ENCODE measurements at places on chromosomes 11 and 22.

DNA sequence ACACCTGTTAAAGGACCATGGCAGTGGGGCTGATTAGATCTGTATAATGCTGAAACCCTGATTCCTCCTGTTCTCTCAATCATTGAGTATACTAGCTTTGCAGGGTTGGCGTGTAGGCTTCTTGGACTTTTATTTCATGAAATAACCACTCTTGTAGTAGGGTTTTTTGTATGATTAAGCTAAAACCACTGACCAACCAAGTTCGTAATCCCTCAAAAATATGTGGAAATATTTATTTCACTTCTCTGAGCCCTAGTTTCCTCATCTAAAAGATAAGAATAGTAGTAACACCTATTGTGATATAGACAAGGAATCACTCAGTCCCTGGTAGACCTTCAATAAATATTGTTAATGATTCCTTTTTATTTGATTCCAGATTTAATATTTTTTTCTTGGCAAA lies 4.2 kb downstream of the API5 start:
- DNase-seq: no peak

GRCh38 chr11:95486466-95486865 lies 255.5 kb upstream of the SESN3 start:
- no peak for DNase-seq

- DNase-seq: no peak
Observed at GRCh38 chr22:42931421-42932196, 74.5 kb upstream of the ARFGAP3 start.

GRCh38 chr22:46079861-46080821 lies 70.2 kb upstream of the PPARA start:
- no peak for DNase-seq

DNA sequence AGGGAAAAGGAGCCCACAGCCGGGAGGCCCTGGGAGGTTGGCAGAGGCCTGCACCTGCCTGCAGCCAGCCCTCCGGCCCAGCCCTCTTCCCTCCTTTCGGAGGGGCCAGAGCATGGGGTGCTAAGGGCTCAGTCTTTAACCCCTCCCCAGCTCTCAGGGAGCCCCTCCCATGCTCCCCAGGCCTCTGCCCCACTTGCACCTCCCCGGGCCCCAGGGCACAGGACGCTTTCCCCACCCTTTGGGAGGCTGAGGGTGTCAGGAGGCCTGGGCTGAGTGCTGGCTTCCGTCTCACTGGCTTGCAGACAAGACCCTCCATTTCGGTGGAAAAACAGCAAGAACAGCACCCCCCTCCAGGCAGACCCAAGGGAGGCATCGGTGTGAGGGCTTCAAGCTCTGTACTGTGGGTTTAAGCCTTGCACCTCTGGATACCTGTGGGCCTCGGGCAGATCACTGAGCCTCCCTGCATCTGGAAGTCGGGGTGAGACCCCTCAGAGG lies 7.3 kb downstream of the ASCL2 start:
- no peak for DNase-seq

DNA sequence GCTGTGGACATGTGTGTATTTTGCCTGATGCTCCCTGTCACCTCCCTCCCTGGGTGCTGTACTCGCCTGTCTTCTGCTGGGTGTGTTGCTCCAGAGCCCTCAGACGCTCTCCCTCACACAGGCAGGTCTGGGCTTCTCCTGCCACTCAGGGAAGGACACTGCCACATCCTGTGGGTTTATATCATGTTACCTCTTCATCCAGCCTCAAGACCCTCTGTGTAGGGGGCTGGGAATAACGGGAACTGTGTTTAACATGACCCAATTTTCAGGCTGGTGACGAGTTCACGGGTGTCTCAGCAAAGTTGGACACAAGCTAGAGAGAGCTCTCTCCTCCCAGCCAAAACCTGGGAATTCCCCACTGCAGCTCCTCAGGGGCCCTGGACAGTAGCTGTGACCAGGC lies 24.6 kb downstream of the MYBPC3 start:
- no peak for DNase-seq

DNA sequence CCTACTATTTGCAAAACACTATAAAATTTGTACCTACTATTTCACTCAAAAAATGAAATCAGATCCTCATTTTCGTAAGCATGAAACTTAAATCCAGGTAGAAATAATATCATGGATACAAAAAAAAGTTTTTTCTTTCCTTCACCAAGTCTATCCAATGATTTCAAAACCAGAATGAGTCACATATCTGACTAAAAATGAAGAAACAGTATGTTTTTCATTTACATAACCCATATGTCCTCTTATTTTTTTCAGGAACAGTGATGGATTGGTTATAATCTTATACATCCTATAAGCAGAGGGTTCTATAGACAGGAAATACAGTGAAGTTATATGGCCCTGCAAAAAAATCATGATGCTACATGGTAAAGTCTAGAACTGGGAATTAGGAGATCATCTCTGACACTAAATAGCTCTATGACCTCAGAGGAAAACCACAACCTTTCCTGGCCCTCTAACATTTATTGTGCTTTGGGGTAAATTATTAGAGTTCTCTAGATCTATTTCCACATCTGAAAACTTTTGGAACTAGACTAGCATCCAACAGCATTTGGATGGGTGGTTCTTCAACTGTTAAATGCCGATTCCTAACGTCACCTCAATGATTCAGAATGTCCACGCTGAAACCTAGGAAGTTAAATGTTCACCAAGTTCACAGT lies 10.9 kb downstream of the MTMR2 start:
- no peak for DNase-seq

DNA sequence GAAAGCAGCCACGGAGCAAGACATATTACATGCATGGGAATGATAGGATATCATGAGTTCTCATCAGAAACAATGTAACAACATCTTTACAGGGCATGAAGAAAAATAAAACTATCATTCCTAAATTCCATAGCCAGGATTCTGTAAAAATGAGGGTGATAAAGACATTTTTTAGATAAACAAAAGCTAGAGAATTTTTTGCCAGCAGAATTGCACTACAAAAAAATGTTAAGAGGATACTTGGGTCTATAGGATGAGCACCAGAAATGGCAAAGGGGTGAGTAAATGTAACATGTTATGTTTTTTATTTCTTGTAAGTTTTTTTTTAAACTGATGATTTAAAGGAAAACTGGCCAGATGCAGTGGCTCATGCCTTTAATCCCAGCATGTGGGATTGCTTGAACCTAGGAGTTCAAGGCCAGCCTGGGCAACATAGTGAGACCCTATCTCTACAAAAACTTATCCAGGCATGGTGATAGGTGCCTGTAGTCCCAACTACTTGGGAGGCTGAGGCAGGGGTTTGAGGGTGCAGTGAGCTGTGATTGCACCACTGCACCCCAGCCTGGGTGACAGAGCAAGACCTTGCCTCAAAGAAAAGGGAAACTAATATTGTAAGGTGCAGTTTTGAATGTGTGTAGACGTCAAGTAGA lies 33.2 kb downstream of the TBX1 start:
- DNase-seq: no peak

DNA sequence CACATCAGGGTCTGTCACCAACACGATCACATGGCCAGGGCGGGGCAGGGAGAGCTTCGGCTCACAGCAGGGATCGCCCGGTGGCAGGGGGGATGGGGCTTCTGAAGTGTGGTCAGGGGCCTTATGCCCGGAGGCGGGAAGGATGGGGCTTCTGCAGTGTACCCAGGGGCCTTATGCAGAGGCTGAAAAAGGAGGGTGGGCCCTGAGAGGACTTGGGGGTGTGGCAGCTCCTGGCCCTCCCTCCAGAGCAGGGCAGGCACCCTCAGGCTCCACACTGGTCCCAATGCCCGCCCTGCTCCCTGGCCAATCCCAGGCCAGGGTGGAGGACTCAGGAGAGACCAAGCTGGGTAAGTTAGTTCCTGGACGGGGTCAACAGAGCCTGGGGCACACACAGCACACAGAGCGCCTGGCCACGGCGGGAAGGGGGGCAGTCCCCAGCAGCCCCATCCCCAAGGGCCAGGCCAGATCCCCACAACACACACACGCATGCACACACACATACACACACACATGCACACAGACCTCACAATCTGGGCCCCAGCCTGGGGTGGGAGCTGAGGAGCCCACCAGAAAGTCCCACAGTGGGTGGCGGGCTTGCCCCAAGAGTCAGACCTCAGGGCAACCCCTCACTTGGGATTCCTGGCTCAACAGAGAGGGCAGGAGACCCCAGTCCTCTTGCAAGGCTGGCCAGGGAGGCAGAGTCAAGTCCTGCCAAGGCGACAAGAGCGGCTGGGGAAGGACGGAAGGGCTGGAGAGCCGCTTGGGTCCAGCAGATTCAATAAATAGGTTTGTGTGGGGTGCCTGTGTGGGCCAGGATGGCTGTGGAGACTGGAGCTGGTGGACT lies 1.1 kb upstream of the CEND1 start:
- no peak for DNase-seq

- DNase-seq: no peak
Observed at GRCh38 chr11:28517621-28518020, 409.4 kb downstream of the METTL15 start.

GRCh38 chr11:61480994-61481335 lies 27.6 kb upstream of the LRRC10B start:
- no peak for DNase-seq

GRCh38 chr11:78027759-78028158 lies 4.7 kb upstream of the KCTD14 start:
- DNase-seq: no peak

DNA sequence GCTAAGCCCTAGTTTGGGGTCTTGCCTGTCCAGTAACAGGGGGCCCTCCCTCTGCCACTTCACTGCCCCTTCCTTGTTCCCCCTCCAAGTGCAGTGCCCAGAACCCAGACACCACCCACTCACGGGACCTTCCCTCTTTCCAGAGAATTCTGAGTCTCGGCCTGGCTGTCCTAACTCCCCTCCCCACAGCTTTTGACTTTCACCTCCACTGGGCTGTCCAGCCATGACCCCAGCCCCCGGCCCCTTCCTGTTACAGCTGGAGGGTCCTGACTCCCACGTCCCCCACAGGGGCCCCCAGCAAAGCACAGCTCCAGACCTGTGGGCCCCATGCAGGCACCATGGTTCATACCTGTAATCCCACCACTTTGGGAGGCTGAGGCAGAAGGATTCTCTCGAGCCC lies 71.5 kb downstream of the BRD1 start:
- DNase-seq: no peak

DNA sequence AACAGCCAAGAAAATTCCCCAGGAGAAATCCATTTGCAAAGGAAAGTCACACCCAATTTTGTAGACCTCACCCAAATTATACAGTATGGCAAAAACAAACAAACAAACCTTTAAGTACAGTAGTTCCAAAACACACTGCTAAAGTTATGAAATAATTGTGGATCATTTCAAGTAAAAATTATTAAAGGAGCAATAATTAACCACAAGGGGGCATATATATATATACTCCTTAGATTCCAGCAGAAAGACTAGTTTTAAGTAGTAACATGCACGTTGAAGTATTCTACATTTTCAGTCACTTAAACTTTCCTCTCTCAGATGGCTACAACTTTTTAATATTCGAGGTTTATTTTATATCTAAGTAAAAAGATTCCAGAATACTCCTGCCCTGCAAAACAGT lies 26.8 kb downstream of the RNF141 start:
- DNase-seq: no peak

GRCh38 chr22:37626556-37627075 lies 12.9 kb upstream of the SH3BP1 start:
- DNase-seq: no peak

GRCh38 chr22:27388090-27388600 lies 413.4 kb downstream of the MN1 start:
- DNase-seq: no peak

DNA sequence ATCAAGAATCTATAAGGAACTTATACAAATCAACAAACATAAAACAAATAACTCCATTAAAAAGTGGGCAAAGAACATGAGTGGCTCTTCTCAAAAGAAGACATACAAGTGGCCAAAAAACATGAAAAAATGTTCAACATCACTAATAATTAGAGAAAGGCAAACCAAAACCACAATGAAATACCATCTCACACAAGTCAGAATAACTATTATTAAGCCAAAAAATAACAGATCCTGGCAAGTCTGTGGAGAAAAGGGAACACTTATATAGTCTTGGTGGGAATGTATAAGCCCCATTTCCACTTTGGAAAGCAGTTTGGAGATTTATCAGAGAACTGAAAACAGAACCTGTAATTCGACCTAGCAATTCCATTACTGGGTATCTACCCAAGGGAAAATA lies 921.0 kb downstream of the KCNA4 start:
- DNase-seq: no peak

DNA sequence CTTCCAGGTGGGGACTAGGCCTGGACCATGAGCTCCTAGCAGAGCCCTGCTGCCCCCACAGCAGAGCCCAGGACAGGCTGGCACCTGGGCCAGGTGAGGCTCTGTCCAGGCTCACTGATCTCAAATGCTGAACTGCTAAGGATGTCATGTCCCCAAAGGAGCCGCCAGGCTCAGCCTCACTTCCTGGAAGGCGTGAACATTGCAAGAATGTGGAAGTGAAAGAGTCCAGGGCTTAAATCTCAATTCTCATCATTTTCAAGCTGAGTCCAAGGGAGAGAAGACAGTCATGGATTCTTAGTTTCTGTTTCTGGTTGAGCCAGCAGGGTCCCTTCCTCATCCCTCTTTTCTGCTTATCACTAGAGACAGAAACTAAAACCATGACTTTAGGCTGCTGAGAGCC lies 5.0 kb downstream of the ASCL2 start:
- DNase-seq: no peak

DNA sequence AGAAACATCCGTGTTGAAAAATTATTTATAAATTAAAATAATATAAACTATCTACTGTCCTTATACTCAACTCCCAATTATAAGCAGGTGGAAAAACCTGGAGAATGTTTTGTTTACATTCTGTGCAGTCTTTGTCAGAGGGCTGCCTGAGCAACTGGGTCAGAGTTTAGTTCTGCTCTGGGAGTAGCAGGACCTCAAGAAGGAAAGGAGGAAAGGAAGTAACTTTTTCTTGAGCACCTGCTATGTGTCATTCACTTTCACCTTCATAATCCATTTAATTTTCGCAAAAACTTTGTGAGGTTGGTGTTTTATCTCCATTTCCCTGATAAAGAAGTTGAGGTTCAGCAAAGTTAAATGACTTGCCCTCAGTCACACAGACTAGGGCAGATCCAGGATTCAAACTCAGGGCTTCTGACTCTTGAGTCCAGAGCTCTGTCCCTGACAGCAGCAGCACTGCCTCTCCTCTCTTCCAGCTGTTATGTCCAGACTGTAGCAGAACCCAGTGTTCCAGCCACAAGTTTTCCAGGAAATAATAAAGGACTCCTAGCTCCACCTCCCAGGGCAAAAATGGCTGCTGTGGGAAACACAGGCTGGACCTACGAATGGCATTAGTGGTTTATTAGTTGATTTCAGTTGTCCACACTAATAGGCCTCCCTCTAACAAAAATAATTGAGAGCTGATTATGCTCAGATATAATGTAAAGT lies 6.4 kb downstream of the CD3E start:
- no peak for DNase-seq

- no peak for DNase-seq
Observed at GRCh38 chr11:124738713-124739478, 846 bp upstream of the NRGN start.

All from stimulated activated CD4-positive, alpha-beta T cell treated with anti-CD3 and anti-CD28 coated beads, Interleukin-12 subunit alpha, Interleukin-12 subunit beta, amount 100 ng/mL, for 48 hours (primary cell).